Stimulated activated CD4-positive, alpha-beta T cell treated with anti-CD3 and anti-CD28 coated beads, Interleukin-12 subunit alpha, Interleukin-12 subunit beta, amount 100 ng/mL, for 48 hours (primary cell): ENCODE measurements at places on chromosomes 4 and X.

GRCh38 chr4:151524610-151525009 is 115.6 kb downstream of the FHIP1A start:
- DNase-seq = no peak

DNA sequence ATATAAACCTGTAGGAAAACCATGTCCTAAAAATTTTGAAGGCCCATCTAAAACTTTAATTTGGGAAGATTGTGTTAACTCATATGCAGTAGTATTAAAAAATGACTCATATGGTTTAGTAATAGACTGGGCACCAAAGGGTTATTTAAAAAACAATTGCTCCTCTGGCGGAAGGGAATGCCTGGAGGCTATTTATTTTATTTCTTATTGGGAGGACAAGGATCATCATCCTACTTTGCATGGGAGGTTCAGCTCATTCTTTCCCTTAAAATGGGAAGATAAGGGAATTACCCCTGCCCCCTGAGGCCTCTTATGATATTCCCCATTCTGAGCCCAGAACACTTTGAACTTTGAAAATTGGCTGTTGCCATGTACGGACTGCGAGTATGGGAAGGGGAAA is 29.7 kb upstream of the MGST2 start:
- DNase-seq = no peak

GRCh38 chr4:151942971-151943370 is 182.2 kb upstream of the GATB start:
- no peak for DNase-seq

- DNase-seq = no peak
Measured at GRCh38 chrX:50988649-50989048, 78.1 kb downstream of the BMP15 start.

DNA sequence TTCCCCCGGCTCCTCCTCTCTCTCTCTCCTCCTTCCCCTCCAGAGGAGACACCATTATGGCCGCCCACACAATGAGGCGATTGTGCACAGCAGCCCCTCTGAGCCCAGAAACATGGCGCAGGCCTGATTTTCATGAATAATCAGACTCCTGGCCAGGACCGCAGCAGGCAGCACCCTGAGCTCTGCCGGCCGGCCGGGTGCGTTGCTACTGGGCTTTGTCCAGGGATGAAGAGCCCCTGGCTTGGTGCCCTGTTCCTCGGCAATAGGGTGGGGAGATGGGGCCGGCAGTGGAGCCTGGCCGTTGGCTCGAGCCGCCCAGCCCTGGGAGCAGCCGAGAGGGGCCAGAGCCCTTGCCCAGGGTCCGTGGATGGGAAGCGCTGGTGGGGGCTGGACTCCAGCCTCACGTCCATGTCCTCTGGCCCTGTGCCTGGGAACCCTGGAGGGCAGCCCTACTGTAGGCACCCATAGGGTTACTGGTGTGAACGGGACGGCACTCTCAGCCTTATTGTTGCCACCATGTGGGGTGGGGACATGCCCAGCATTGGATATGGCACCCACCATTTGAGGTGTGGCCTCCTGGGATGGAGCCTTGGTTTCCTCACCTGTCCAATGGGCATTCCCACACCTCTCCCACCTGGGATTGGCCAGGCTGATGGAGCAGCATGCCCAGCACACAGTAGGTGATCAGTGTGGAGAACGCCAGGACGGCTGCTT is 103.0 kb downstream of the SORCS2 start:
- no peak for DNase-seq

- no peak for DNase-seq
Measured at GRCh38 chr4:34534916-34535315, 1709.4 kb downstream of the ARAP2 start.
